ENCODE measurements at places on chromosomes 4 and X. TPM values are rescaled to one million over a fixed set of nuclear protein-coding genes. Genes with fewer than 3 reads are reported as not detected.

Gene P2RY10
- 0.50 TPM for polyA plus RNA-seq

Gene ADH1A
- polyA plus RNA-seq: not detected

Gene PGM2
- polyA plus RNA-seq: 46.2 TPM

GRCh38 chr4:182126096-182126495 is 117.1 kb upstream of the TENM3 start:
- no peak for DNase-seq
- no peak overlapping the region for H3K27ac ChIP-seq
- no peaks in the 10 kb centered on the region for H3K27me3 ChIP-seq
- no peaks in the 10 kb centered on the region for H3K4me1 ChIP-seq
- no peaks in the 10 kb centered on the region for H3K36me3 ChIP-seq

- H3K27me3 ChIP-seq: no peaks in the 10 kb centered on the region
- H3K36me3 ChIP-seq: no peaks in the 10 kb centered on the region
- no peak overlapping the region for H3K4me3 ChIP-seq
- H3K27ac ChIP-seq: no peak overlapping the region
- DNase-seq: no peak
These were observed 1668.7 kb upstream of the PCDH7 start for GRCh38 chr4:29051381-29051965.

DNA sequence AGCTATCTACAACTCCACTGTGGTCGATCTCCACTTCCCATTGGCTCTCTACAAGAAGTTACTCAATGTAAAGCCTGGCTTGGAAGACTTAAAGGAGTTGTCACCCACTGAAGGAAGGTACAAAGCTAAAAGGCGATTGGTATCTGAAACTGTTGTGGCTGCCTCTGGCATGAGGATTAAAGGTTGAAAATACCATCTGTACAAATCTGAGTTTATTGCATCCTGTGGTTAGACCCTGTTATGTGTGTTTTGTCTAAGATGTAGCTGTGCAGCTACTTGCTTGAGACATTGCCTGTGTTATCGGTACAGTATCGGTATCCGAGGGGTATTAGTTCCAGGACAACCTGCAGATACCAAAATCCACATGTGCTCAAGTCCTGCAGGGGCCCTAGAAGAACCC is 16.4 kb downstream of the NAP1L5 start:
- H3K27me3 ChIP-seq: no peaks in the 10 kb centered on the region
- H3K4me1 ChIP-seq: no peaks in the 10 kb centered on the region
- peaks cover 68% of the 10 kb centered on the region for H3K36me3 ChIP-seq
- H3K27ac ChIP-seq: no peak overlapping the region

GRCh38 chr4:151670843-151671242 is 90.0 kb downstream of the GATB start:
- no peaks in the 10 kb centered on the region for H3K4me1 ChIP-seq
- no peak overlapping the region for H3K4me3 ChIP-seq
- DNase-seq: no peak
- no peak overlapping the region for H3K27ac ChIP-seq
- no peaks in the 10 kb centered on the region for H3K36me3 ChIP-seq

DNA sequence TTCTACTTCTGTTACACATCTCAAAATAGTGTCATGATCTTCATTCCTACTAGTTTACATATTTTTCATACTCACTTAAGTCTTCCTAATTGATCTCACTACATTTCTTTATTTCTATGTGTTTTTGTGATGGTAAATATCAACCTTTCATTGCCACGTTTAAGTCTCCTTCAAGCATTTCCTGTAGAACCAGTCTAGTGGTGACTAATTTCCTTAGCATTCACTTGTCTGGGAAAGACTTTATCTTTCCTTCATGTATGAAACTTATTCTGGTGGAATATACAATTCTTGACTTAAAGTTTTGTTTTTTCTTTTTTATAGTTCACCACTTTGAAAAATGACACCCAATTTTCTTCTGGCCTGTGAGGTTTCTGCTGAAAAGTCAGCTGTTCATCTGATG is 181.4 kb upstream of the NEIL3 start:
- DNase-seq: no peak
- no peaks in the 10 kb centered on the region for H3K4me1 ChIP-seq
- no peaks in the 10 kb centered on the region for H3K27me3 ChIP-seq
- no peak overlapping the region for H3K4me3 ChIP-seq

- H3K4me3 ChIP-seq: no peak overlapping the region
- no peaks in the 10 kb centered on the region for H3K27me3 ChIP-seq
- H3K4me1 ChIP-seq: no peaks in the 10 kb centered on the region
- no peaks in the 10 kb centered on the region for H3K36me3 ChIP-seq
- no peak for DNase-seq
These were observed 347.5 kb downstream of the NKX6-1 start for GRCh38 chr4:84151574-84151973.

All from CD14-positive monocyte (primary cell).